Jurkat, Clone E6-1 (cell line): ENCODE measurements at places on chromosomes 2 and 18.

- no peak for DNase-seq
These were observed 4.2 kb upstream of the SP100 start for GRCh38 chr2:230411570-230412370.

DNA sequence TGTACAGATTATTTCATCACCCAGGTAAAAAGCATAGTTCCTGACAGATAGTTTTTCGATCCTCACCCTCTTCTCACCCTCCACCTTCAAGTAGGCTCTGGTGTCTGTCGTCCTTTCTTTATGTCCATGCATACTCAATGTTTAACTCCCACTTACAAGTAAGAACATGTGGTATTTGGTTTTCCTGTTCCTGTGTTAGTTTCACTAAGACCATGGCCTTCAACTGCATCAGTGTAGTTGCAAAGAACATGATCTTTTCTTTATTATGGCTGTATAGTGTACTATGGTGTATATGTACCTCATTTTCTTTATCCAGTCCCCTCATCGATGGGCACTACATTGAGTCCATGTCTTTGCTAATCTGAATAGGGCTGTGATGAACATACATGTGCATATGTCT, 184.2 kb downstream of the KCNJ3 start:
- no peak for DNase-seq

DNA sequence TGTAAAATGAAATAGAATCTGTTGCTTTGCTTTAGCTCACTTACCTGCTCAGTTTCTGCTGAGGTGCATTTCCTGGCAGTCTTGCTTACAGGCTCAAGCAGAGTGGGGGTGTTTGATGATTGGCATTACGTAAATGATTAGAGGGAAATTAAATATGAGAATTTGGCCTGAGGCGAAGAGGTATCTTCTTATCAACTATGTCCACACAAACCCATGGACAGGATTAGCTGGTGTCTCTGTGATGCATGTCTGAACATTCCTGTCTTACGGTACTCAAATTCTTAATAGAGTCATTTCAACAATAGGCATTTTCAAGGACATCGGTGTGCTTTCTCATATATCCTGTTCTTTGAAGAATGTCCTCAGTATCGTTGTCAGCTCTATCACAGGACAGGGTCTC, 102.1 kb downstream of the PRPF40A start:
- DNase-seq: no peak

- no peak for DNase-seq
These were observed 437.6 kb downstream of the NCKAP5 start for GRCh38 chr2:133130548-133131246.

- DNase-seq: no peak
These were observed 120.6 kb upstream of the FBXO11 start for GRCh38 chr2:48026865-48027264.

- no peak for DNase-seq
These were observed at the start of gene VAMP5 for GRCh38 chr2:85584354-85584856. VAMP5 (plus strand) TSS chr2:85584431; CDS start chr2:85584491, 60 bp downstream.

- no peak for DNase-seq
These were observed 39.4 kb downstream of the MYT1L start for GRCh38 chr2:2291500-2292260.

- DNase-seq: no peak
These were observed 107.8 kb downstream of the LYPD1 start for GRCh38 chr2:132562245-132562644.

DNA sequence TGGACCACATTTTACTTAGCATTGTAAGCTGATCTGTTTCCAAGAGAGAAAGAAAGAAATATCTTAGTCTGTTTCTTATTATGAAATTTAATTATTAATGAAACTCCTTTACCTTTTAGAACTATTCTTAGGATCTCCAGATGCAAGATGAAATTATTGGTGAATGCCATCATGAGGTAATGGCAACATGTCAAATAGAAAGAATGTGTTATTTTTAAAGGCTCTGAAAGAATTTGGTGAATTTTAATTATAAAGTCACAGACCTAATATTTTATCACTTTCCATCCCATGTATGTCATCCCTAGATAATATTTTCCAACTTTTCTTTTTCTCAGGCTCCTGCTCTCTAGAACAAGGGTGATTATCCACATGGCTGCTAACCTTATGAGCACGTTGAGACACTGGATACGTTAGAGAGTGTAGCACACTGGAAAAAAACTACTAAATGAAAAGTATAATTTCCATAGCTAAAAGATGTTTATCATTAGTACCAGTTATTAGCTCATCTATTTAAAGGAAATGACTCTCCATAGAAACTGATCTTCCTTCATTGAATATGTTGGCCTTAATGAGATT, 95.2 kb upstream of the SCG2 start:
- DNase-seq: no peak

DNA sequence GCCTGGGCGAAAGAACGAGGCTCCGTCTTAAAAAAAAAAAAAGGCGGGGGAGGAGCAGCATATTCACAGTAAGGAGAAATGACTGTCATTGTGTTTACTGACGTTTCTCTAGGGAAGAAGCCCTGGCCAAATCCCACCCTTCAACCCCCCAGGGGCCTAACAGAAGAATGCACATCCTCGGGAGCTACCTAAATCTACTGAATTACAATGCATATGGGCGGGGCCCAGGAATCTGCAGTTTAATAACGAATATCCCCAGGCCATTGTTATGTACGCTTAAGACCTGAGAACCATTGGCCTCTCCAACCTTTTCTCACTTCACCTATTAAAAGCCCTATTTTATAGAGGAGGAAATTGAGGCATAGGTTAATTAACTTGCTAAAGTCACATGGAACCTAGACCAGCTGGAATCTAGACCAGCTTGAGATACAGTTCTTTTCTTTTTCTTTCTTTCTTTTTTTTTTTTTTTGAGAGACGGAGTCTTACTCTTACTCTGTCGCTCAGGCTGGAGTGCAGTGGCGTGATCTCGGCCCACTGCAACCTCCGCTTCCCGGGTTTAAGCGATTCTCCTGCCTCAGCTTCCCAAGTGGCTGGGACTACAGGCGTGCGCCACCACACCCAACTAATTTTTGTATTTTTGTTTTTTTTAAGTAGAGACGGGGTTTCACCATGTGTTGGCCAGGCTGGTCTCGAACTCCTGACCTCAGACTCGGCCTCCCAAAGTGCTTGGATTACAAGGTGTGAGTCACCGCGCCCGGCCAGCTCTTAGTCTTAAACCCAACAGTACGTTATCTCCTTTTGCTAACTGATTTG, 708 bp upstream of the RIF1 start:
- DNase-seq: no peak

GRCh38 chr2:219124381-219125110, 36.1 kb downstream of the NHEJ1 start:
- DNase-seq: peak; percentile 24

- DNase-seq: no peak
These were observed 175.7 kb upstream of the ARL4C start for GRCh38 chr2:234672498-234673150.

DNA sequence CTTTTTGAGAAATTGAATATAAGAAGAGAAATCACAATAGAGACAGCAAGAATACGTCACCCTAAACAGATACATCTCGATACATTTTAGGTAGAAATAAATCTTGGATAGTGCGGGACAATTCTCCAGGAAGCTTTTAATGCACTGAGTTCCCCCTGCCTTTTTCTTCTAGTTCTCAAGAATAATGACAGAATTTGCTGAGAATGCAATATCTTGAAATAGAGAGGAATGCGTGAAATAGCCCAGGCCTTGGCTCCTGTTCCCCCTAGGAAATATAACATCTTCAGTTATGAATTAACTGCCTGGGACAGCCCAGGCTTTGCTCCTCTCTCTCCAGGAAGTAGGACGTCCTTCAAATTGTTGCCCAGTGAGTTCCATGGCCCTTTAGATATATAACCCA, 7.6 kb upstream of the NRXN1 start:
- DNase-seq: no peak

- DNase-seq: no peak
These were observed 144.5 kb upstream of the GATA6 start for GRCh38 chr18:22024924-22025323.

- no peak for DNase-seq
These were observed 206.0 kb downstream of the AGPS start for GRCh38 chr2:177598326-177599138.

DNA sequence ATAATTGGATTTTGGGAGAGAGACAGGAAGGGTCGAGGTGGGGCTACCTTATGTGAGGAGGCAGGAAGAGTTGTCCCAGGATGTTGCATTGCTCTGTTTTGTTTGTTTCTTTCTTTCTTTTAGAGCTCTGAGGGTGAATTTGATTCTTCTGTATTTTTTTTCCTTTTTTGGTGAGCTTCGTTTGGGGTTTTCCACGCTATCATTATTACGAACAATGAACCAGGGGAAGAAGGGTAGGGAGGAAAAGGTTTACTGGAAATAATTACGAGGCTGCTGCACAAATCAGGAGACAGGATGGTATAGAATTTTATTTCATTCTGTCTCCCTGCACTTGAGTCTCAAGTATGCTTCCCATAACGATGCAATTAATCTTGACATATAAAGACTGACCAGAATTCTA, 51.4 kb upstream of the ZNF516 start:
- DNase-seq: no peak

DNA sequence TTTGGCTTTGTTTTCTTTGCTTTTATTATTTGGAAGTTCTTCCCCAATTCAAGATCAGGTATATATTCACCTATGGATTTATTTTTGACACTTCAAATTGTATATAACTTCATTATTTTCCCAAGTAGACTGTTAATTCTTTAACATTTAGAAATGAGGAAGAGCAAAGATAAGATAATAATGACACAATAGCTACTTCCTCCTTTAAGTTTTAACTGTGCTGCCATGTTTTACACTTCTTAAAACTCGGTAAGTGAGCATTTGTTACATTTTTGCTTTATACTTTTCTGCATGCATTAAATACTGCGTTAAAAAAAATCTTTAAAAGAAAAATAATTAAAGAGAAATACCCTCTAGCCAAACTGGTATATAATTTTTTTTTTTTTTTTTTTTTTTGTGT, 32.5 kb downstream of the SLC66A3 start:
- no peak for DNase-seq

DNA sequence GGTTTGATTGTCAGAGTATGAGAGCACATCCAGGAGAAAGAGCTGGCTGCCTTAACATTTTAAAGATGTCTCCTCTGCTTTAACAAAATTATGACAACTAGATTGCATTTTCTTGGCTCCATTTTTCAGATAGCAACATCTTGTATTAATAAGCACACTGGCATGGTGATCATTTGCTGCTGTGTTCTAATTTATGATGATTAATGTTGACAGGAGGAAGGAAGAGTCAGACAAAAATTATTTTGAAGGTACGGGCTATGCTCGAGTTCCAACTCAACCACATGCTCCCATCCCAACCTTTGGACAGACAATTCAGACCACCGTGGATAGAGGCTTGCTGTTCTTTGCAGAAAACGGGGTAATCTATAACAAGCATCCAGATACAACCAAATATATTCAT, 98.2 kb upstream of the TTC39C start:
- no peak for DNase-seq

GRCh38 chr2:109633284-109633961, 19.3 kb downstream of the SOWAHC start:
- no peak for DNase-seq

DNA sequence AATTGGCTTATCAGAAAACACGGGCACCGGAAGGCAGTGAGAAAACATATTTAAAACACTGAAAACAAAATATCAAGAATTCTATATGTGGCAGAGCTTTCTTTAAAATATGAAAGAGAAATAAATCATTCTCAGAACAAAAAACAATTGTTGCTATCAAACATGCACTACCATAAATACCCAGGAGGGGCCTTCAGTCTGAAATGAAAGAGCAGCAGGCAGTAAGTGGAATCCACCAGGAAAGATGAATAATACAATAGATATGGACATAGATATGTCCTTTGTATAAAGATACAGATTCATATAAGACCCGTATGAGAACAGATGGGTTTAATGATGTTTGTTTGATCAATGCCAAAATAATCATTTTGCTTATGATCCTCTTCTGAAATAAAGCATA, 142.0 kb downstream of the TMEM18 start:
- peak; percentile 23 for DNase-seq

DNA sequence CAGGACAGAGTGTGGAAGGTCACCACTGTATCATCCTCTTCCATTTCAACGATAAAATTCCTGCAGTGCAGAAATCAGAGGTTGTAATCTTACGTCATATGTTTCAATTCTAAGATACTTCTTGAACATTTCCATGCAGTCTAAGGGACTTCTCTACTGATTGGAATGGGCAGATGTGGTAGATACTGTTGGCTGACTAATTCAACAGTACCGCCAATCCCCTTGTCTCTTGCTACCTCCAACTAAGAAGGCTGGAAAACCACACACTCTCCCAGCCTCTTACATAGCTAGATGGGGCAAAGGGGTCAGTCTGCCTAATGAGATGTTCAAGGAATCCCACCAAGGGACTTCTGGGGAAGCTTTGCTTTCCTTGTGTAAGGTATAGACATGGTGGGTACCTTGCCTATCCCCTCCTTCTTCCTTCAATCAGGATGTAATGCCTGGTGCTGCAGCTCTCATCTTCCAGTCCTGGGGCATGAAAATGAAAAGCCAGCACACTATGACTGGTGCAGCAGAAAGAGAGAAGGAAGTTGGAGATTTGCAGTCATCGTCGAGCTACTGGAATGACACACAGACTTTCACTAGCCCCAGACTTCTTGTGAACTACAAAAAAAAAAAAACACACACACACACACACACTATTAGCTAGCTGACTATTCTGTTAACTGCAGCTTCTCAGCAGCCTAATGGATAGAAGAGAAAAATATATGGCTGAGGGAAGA, 84.1 kb downstream of the ALPK2 start:
- no peak for DNase-seq

DNA sequence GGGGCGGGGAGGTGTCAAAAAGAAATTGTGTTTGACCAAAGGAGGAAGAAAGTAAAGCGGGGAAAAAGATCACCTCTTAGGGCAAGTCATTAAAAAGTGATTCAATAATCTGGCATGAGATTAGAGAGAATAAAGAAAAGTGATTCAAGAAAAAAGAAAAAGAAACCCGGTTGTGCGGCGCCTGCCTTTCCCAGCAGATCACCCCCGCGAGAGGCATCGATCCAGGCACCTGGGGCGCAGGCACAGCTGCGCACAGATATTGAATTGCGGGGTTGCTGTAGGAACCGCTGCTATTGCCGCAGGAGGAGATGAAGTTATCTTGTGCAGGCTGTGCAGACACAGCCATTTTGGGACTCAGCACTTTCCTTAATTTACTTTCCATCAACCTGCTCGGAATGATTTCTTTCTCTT, 71.2 kb downstream of the PLB1 start:
- DNase-seq: no peak

- no peak for DNase-seq
These were observed 92.7 kb downstream of the COPS8 start for GRCh38 chr2:237178396-237178795.

DNA sequence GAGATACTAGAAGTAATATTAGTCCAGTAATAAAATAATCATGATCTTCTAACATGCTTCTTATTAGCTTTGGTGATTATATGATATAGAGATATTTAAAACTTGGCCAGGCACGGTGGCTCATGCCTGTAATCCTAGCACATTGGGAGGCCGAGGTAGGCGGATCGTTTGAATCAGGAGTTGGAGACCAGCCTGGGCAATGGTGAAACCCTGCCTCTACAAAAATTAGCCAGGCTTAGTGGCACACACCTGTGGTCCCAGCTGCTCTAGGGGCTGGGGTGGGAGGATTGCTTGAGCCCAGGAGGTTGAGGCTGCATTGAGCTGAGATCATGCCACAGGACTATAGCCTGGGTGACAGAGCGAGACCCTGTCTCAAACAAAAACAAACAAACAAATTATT, 87.0 kb downstream of the WDR7 start:
- no peak for DNase-seq
